GM23248 (cell line): ENCODE measurements at places on chromosomes 7 and 10. TPM values are rescaled to one million over a fixed set of nuclear protein-coding genes. Genes with fewer than 3 reads are reported as not detected.

Gene TAS2R3
- total RNA-seq = not detected in 2 replicates

Gene TAS2R41
- not detected in 2 replicates for total RNA-seq

Gene EN2
- total RNA-seq = not detected in 2 replicates

Gene AMPH
- 1.9 and 3.1 TPM in 2 replicates for total RNA-seq

Gene ZNF800
- 16.9 and 19.9 TPM in 2 replicates for total RNA-seq

Gene CYP17A1
- not detected in 2 replicates for total RNA-seq

Gene SLC26A3
- not detected in 2 replicates for total RNA-seq
